ENCODE measurements at places on chromosomes 3 and 15. TPM values are rescaled to one million over a fixed set of nuclear protein-coding genes. Genes with fewer than 3 reads are reported as not detected.

The LRRC3B gene
- total RNA-seq = 0.35 TPM

The SPATA12 gene
- 0.22 TPM for total RNA-seq

The CCNDBP1 gene
- 34.1 TPM for total RNA-seq

DNA sequence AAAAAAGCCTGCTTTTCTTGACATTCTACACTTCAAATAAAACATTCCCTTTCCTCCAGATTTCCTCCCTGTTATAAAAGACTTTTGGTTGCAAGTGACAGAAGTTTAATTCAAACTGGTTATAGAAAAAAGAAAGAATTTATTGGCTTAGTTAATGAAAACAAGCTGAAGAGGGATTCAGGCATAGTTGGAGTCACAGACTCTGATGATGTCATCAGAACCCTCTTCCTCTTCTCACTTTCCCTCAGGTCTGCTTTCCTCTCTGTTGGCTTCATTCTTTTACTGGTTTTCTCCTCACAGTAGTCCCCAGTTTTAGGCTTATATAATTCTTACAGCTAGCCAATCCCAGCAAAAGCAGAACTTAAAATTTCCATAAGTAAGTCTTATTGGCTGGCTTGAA, 32.0 kb upstream of the MBNL1 start:
- no peaks in the 10 kb centered on the region for H3K27me3 ChIP-seq
- DNase-seq = no peak
- no peaks in the 10 kb centered on the region for H3K4me1 ChIP-seq
- no peak overlapping the region for H3K4me3 ChIP-seq
- H3K36me3 ChIP-seq = no peaks in the 10 kb centered on the region

- no peaks in the 10 kb centered on the region for H3K4me1 ChIP-seq
- H3K27ac ChIP-seq = no peak overlapping the region
- H3K4me3 ChIP-seq = no peak overlapping the region
- H3K27me3 ChIP-seq = no peaks in the 10 kb centered on the region
- no peak for DNase-seq
Measured at GRCh38 chr3:142319094-142319493, 93.7 kb upstream of the GK5 start.

All from H9 (cell line).